ENCODE measurements at places on chromosomes 6 and 20. TPM values are rescaled to one million over a fixed set of nuclear protein-coding genes. Genes with fewer than 3 reads are reported as not detected.

- DNase-seq, result no peak
Measured at GRCh38 chr6:156617941-156618340, 159.2 kb upstream of the ARID1B start.

DNA sequence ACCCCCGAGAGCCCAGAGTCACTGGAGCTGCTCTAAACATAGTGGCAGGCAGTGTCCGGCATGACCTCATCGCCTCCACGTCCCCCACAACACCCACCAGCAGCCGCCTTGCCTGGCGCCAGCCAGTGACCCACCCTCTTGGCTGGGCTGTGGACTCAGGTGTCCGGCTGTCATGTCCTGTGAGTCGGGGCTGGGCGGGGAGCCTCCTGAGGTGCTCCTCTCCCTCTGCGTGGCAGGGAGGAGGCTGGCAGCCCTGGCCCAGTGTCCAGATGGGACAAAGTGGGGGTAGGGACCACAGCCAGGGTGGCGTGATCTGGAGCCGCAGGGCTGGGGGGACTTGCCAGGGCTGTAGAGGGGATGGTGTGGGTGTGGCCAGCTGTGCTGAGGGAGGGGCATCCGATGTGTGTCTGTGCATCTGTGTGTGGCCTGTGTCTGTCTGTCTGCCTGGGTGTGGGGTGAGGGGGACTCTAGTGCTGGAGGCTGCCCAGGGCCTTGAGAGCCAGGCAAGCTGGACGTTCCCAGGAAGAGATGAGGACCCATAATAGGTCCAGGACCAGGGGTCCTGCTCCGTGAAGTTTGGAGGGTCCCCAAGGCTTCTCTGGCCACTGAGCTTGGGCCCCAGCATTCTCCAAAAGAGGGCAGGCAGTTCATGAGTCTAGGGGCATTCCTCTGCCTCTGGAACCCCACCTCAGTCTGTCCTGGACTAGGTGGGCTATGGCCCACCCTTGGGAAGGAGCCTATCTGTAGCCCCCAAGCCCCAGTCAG, 2.3 kb upstream of the SOX18 start:
- DNase-seq, result no peak

DNA sequence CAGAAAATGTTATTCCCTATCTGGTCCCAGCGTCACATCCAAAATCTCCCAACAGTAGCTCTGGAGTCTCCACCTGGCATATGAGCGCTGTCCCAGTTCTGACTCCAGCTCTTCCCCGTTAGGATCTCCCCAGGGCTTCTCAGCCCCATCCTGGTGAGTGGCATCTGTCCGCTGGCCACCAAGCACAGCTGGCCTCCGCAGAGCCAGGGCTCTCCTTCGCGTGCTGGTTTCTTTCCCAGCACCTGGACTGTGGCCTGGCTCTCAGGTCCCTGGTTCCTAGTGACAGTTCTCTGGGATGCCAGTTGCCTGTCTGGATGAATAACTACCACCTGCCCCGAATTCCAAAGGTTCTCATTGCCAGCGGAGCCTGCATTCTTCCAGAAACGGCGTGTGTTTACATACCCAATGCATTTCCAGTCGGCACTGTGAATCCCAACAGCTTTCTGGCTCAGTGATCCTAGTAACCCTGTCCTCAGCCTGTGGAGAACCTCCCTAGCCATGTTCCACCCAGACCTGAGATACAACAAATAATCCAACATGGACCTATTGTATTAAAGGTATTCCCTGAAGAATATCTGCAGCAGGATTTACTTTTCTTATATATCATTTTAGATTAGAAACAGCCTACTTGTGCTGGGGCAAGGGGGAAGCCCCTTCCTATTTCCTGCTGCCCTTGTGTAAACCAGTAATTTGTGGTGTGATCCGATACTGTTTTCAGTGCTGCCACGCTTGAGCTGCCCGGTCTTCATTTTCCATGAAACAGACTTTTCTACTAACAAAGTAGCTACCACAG, 69.9 kb upstream of the PDE10A start:
- no peak for DNase-seq

DNA sequence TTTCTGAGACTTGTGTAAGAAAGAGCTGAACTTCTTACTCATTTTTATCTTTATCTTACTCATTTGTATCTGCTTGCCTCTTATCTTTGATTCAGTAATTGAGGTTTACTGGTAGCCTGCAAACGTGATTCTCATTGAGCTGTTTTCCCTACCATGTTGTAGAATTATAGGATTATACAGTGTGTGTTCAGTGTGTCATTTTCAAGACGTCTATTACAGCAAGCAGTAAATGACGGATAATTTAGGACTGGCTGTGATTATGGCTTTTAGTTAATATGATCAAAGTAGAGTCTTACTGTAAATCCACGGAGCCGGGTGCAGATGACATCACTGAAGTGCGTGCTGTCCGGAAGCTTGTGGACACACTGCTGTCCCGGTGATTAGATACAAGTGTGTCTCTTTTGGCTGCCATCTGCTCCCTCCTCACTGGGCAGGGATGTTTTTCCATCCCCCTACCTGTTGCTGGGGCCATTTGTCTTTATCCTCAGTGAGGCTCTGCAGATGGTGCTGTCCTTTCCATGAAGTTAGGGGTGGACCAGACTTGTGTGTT, 6.0 kb downstream of the NELFCD start:
- no peak for DNase-seq

DNA sequence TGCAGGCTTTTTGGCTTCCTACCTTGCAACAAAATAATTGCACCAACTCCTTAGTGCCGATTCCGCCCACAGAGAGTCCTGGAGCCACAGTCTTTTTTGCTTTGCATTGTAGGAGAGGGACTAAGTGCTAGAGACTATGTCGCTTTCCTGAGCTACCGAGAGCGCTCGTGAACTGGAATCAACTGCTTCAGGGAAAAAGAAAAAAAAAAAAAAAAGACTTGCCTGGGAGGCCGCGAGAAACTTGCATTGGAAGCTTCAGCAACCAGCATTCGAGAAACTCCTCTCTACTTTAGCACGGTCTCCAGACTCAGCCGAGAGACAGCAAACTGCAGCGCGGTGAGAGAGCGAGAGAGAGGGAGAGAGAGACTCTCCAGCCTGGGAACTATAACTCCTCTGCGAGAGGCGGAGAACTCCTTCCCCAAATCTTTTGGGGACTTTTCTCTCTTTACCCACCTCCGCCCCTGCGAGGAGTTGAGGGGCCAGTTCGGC, 420 bp downstream of the SOX4 start:
- DNase-seq, result peak; percentile 73

Gene VNN1
- total RNA-seq, result 4.2 TPM

Gene TMEM217
- total RNA-seq, result 0.40 TPM
